ENCODE measurements at places on chromosomes 11 and 22.

- DNase-seq: peak; percentile 54
These were observed 73.4 kb downstream of the WNT7B start for GRCh38 chr22:45903355-45904135.

DNA sequence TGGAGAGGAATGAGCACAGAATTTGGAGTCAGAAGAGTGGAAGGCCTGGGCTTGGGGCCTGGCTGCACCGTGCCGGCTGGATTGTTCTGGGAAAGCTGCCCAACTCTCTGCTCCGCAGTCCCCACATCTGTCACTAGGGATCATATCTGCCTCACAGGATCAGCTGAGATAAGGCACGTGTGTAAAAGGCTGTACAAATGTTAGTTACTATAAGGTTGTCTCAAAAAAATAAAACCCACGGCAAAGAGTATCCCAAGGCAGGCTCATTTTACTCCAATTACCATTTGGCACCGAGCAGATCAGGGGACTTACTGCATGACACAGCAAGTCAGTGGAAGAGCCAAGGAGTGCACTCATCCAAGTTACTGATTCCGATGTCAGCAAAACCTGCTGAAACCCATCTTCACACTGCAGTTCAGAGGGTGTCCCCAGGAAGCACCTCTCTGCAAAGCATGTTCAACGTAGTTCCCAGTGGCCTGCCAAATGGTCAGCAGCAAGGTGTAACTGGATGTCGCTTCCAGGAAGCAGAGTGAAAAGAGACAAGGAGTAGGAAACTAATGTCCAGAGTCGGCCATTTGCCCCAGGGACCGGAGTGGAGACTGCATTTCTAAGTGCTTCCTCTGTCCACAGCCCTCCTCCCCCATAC, 18.1 kb upstream of the MRTFA start:
- DNase-seq: no peak

GRCh38 chr11:77617892-77618291, 19.7 kb downstream of the CLNS1A start:
- DNase-seq: no peak

DNA sequence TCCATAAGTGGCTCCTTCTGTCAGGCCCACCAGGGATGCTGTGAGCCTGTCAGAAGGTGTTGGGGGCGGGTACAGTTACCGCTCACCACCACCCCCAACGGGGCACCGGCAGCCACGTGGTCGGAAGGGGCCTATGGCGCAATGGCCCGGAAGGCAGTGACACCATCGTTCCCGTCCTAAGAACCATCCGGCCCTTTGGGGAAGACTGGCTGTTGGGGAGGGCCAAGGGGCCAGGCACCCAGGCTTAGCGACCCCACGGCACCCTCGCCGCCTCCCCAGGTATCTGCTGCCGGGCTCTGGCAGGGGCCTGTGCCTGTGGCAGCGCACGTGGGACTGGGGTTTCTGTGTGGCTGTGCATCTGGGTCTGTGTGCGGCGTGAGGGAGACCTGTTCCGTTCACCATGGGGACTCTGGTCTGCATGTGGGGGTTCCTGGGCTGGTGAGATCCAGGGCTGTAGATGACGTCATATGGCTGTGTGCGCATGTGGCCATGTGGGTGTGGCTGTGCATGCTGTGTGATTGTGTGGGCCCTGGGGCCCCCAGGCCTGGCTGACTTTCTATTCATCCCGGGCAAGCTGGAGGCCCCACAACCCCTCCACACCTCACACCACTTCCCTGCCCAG, 717 bp downstream of the OSM start:
- no peak for DNase-seq

- no peak for DNase-seq
These were observed 12.4 kb upstream of the KLHL35 start for GRCh38 chr11:75445315-75445953.

GRCh38 chr11:102610200-102610599, 14.9 kb downstream of the MMP20 start:
- no peak for DNase-seq

- DNase-seq: no peak
These were observed 11.5 kb downstream of the CD44 start for GRCh38 chr11:35150454-35150853.

- no peak for DNase-seq
These were observed 4.3 kb upstream of the OR51V1 start for GRCh38 chr11:5204787-5205186.

- DNase-seq: no peak
These were observed 39.3 kb upstream of the MYO18B start for GRCh38 chr22:25702571-25703167.

DNA sequence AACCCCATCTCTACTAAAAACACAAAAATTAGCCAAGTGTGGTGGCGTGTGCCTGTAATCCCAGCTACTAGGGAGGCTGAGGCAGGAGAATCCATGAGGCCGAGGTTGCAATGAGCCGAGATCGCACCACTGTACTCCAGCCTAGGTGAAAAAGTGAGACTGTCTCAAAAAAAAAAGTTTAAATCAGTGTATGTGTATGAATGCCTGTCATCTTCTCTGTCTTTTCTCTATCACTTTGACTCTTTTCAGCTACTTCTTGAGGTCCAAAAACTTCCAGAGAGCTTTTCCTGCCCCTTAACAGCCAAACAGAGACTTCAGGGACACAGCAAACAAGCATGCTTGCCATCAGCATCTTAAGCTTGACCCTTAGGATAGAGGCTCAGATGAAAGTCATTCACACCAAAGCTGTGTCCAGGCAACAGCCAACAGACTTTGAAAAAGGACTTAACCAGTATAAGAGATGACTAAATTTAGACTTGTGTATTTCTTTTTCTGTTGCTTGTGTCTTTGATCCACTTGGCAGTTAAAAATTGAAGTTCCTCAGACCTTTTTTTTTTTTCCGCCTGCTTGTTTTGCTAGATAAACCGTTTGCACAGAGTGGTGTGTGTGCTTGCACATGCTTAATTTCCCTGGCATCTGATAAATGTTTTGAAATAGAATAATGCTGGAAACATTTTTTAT, 151.9 kb downstream of the DBX1 start:
- DNase-seq: no peak

GRCh38 chr22:27725661-27726060, 75.9 kb downstream of the MN1 start:
- no peak for DNase-seq

GRCh38 chr22:44583061-44583760, 85.2 kb upstream of the RTL6 start:
- no peak for DNase-seq

- DNase-seq: no peak
These were observed 853 bp downstream of the HTATIP2 start for GRCh38 chr11:20364341-20364792.

- no peak for DNase-seq
These were observed 78.6 kb downstream of the ME3 start for GRCh38 chr11:86593833-86594232.

DNA sequence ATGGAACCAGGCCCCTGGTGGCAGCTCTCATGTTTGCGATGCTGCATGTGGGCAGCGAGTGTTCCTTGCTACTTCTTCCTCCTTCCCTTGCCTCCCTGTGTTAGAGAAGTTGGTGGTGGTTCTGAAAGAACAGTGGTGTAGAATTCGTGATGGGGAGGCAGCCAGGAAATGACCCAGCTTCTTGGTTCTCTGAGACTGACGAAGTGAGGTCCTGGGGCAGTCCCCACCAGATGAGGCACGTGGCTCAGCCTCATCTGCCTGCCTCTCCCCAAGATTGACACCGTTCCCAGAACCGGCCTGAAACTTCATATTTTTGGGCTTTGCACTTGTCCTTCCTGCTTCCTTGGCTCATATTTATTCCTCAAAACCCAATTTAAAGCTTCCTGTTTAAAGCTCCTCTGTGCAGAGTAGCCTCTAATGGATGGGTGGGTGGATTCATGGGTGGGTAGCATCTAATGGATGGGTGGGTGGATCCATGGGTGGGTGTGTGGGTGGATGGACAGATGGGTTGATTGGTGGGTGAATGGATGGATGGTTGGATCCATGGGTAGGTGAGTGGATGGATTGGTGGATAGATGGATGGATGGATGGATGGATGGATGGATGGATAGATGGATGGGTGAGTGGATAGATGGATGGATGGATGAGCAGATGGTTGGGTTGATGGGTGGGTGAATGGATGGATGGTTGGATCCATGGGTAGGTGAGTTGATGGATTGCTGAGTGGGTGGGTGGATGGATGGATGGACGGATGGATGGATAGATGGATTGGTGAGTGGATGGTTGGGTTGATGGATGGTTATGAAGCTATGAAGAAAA, 77.3 kb upstream of the ATXN10 start:
- DNase-seq: no peak

- no peak for DNase-seq
These were observed 40.6 kb downstream of the RELT start for GRCh38 chr11:73416786-73417185.

DNA sequence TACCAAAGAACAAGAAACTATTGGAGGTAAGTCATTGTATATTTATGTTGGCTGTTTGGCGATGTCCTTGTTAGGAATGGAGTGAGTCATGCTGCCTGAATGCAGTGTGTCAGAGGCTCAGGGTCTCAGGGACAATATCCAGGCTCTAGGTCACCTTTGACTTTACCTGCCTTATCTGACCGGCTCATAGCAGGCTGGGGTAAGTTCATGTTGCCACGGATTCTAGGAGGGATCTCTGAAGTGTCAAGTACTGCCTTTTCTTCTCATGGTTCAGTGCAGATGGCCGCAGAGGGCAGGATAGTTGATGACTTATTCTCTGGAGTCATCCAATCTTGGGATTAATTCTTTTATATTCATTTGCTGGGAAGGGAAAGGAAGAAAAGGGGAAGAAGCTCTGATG, 53.2 kb downstream of the SPON1 start:
- no peak for DNase-seq

DNA sequence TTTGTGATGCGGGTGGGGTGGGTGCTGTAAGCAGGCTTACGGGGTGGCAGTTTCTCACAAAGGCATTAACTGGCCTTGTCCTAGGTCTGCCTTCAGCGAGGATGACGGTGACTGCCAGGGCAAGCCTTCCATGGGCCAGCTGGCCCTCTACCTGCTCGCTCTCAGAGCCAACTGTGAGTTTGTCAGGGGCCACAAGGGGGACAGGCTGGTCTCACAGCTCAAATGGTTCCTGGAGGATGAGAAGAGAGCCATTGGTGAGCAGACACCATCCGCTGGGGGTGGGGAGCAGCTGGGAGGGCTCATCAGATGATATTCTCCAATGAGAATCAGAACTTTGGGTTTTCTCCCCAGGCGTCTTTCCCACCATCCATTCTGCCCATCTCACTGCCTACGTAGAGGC, 5.8 kb downstream of the TCN2 start:
- DNase-seq: no peak

GRCh38 chr11:82229341-82229740, 504.3 kb downstream of the FAM181B start:
- DNase-seq: no peak

GRCh38 chr22:16917144-16918003, 90.6 kb downstream of the GAB4 start:
- DNase-seq: no peak

GRCh38 chr11:61194169-61194671, 9.1 kb upstream of the PGA3 start:
- DNase-seq: no peak

DNA sequence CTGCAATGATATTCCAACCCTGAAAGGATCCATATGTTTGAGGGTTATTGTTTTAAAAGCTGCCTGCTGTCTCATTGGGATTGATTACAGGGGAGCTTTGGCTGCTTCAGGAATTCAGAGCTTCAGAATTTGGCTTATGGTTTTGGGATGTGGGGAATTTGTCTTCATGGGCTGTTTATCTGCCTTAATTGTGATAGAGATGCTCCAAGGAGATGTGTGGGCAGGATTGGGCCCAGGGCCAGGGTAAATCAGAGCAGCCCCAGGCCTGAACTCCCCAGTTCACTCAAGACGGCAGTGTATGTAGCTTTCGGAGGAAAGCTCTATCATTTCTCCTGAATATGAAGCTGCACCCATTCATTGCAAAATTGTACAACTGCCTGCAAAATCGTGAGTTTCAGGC, 88.5 kb downstream of the ALX4 start:
- DNase-seq: no peak

DNA sequence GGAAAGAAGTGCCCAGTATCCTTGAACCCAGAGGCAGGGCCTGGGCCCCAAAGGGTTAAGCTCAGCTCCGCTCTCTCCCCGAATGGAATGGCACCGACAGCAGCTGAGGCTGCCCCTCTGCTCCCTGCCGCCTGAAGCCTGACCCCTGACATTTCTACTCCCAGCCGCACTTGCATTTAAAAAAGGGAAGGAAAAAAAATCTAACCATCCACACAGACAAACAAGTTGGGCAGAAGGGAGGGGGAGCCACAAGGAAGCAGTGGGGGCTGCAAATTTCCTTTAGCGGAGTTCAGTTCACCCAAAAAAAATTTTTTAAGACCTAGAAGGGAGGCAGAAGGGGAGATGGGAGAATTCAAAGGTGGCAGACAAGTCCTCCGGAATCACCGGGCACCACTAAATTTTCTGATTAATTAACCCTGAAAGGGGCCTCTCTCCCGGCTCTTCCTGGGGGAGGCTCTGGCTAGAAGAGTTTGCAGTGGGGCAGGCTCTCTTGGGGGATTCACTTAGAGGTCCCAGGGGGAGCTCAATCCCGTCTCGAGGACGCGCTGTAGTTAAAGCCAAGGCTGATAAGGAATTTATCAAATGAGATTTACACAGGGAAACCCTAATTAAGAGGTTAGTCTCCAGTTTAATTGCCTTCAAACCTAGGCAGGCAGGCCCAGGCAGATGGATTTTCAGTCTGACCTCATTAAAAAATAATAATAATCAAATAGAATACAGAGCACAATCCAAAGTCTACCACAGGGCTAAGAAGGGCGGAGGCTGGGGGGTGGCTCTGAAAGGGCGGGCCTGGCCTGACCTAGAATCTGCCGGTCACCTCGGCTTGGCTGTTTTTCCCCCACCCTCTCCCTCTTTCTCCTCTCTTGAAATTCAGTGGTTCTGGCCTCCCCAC, 25.6 kb downstream of the MN1 start:
- DNase-seq: no peak

Measured in GOT3 (cell line).